Right ventricle myocardium superior (tissue), 1 donor: ENCODE measurements at places on chromosomes 4 and X.

GRCh38 chr4:140118931-140119640 is 34.9 kb downstream of the MAML3 start:
- no peak for DNase-seq

- DNase-seq = peak; percentile 68
These were observed 875 bp downstream of the LAP3 start for GRCh38 chr4:17577665-17578481.

DNA sequence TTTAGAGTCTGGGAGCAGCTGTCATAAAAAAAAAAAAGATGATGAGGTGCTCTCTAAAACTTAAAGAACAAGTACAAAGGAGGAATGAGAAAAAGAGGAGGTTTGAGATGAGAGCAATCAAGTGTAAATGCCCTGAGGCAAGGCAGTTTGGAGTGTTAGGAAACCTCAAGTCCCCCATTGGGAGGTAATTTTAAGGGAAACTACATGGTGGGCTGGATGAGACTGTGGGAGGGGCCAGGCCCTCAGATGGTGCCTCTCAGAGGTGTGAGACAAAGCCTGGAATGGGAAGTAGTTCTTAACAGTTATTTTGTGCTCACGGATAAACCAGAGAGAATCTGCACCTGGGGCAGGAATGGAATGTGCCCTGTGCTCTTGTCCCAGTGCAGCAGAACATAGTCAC is 1.9 kb upstream of the MAGEB3 start:
- no peak for DNase-seq

- no peak for DNase-seq
These were observed 21.6 kb upstream of the ATP8A1 start for GRCh38 chr4:42678512-42678911.

GRCh38 chrX:100244681-100245080 is 165.4 kb downstream of the PCDH19 start:
- DNase-seq = no peak

GRCh38 chrX:44731160-44731559 is 112.7 kb upstream of the DUSP21 start:
- DNase-seq = no peak

DNA sequence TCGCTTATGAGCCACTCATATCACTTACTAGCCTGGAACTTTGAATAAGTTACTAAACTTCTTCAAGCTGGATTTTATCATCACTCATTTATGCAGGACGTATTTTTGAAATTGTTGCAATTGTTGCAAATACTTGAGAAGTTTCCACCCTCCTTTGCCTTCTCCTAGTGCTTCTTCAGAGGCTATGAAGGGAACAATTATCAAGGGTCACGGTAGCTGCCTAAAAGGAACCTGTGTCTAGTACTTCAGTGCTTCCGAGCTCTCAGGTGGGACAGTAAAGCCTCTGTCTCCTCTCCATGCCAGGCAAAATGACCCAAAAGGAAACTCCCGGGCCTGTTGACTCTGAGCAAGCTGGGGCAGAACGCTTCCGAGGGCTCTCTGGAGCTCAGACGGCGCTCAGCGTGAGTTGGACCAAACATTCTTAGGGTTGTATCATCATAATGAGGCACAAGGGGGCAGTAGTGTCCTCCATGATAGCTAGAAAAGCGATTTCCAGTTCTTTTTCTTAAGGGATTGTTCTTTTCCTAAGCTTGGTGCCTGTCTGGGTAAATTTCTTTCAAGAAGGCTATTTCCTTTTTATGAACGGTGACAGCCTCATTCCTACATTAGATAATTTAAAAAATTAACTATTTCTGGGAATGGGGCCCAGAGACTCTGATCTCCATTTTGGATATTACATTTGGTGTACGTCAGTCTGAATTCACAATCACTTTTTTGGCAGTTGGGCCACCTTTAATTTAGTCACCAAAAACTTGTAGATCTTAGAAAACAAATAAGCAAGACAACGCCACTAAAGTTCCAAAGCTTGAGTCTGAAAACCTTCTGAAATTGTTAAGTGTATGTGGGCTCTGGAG is 73.1 kb downstream of the PACRGL start:
- DNase-seq = no peak
